CD4-positive, alpha-beta T cell treated with Interferon alpha-2 for 1 hour (primary cell): ENCODE measurements at places on chromosomes 7 and 10.

GRCh38 chr10:68562661-68563570, 2.8 kb downstream of the TET1 start:
- DNase-seq, result no peak

DNA sequence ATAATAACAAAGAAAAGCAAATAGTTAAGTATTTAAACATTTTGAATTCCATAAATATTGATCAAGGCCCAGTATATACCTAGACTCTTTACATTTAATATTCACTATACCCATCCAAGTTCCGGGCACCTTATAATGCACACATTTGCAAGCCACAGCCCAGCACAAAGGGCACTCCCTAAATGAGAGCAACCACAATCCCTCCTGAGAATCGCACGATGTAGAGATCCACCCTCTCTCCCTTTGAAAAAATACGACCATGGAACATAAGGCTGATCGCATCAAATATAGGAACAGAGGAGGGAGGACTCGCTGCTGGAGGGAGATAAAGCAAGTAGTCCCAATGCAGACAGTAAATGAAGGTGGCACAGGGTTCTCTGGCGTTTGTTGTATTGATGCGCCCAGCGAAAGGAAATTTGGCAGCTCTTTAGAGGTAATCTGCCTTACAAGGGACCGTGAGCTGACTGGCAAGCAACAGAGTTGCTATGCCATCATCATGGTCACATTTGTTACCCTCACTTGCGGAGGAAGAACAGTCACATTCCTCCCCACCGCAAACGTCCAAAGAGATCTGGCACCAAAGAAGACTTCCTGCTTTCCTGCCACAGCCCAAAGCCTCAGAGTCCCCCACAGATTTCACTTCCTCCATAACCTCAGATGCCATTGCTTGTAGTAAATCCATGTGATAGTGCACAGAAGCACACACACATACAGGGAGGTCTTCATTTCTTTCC, 16.1 kb upstream of the TAS2R40 start:
- peak; percentile 55 for DNase-seq

- no peak for DNase-seq
These were observed 37.0 kb downstream of the CHCHD3 start for GRCh38 chr7:133044722-133045473.

GRCh38 chr7:106114716-106115383, 2.7 kb upstream of the SYPL1 start:
- peak; percentile 40 for DNase-seq

DNA sequence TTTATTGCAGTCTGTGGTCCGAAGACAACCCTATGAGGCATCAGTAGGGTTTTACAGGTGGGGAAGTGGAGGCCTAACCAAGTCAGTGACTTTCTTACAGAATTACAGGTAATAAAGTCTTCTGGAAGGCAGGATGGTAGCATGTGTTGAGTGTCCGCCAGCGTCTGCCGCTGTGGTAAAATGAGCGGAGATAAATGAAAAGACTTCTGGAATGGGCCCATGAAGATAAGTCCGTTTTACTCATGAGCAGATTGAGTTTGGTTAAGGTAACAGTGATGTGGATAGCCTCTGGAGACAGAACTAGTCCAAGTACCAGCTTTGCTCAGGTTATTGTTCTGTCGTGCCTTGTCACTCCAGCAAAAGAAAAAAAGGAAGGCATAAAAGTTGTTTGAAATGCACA, 966 bp downstream of the FBH1 start:
- DNase-seq, result no peak
